ENCODE measurements at places on chromosomes 16 and 17.

DNA sequence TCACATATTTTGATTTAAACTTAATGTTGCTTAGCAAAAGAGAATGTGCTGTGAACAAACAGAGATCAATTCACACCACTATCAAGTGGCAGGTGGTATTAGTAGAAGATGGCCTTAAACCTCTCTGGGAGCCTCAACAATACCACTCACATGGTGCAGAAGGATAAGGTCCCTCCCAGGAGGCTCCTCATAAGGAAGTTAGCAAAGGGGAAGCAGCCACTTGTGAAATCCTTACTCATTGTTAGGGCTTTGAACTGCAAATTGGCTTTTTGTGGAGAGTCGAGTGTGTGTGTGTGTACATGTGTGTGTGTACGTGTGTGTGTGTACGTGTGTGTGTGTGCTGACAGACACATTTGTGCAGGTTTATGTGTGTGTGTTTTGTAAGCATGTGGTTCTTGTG lies 48.9 kb upstream of the ASIC2 start:
- DNase-seq: no peak
- peaks cover 7% of the 10 kb centered on the region for H3K27me3 ChIP-seq
- H3K4me3 ChIP-seq: no peak overlapping the region
- no peaks in the 10 kb centered on the region for H3K36me3 ChIP-seq

- H3K36me3 ChIP-seq: peaks cover 7% of the 10 kb centered on the region
- no peaks in the 10 kb centered on the region for H3K27me3 ChIP-seq
- H3K27ac ChIP-seq: no peak overlapping the region
- no peak for DNase-seq
Observed at GRCh38 chr17:68428498-68429172, 28.7 kb downstream of the WIPI1 start.

DNA sequence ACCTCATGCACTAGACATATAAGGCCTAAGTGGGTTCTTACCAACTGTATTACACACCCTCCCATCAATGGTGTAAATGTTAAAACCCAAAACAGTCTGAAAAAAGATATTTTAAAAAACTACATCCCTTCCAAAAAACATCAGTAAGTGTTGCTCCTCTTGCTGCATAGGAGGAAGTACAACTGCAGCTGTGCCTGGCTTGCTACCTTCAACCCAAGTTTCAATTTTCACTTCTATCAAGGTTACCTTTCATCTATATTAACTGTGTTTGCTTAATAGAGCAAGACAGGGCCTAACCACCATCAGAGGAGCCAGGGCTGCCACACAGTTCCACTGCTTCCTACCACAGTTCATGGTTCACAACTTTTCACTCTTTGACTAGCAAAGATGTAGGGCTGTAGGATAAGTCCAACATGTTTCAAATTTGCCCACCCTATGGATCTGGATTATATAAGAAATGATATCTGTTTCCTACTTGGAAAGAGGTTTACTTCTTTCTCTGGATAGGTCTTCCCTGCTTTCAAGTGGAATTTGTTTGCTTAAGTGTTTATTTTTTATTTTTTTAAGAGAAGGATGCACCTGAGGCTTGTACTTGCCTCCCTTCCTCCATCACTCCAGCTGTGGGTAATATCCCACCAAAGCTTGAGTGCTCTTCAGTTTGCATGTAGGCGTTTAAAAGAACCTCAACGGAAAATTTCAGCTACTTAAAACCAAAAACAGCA lies 56.7 kb downstream of the GRB7 start:
- no peaks in the 10 kb centered on the region for H3K27me3 ChIP-seq
- H3K36me3 ChIP-seq: peaks cover 15% of the 10 kb centered on the region
- H3K27ac ChIP-seq: peak overlapping the region; percentile 53
- H3K4me3 ChIP-seq: no peak overlapping the region

DNA sequence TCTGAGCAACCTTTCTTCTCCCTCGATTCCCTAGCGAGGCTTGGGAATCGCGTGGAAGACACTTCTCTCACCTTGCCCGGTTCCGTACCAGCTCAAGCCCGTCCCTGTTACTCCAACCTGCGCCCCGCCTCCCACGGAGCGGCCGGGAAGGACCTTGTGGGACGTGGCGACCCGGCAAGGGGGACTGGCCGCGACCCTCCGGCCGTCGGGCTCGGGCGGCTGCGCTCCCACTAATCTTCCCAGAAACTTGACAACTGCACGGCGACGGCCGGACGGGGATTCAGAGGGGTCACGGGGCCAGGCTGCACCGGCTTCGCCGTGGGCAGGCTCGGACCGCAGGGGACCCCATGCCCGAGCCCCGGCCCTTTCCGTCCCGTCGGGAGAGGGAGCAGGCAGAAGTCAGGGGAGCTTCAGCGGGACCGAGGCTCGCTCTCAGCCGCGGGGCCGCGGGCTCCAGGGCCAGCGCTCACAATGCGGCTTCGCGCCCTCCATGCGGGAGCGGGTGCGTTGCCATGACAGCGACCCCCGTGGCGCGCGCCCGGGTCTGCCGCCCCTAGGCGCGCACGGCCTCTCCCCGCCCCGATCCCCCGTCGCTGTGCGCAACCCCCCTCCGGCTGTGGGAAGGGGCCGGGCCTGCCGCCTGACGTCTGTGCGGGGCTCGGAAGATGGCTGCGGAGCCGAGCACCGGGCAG lies at the start of gene SGSM2:
Gene SGSM2, plus strand, starts transcription at position 650 of the 692 bp plus-strand sequence. CDS start 188 bp downstream, outside the sequence.
- peaks cover 37% of the 10 kb centered on the region for H3K36me3 ChIP-seq
- peak within 1 kb of the TSS; percentile 70 for H3K27ac ChIP-seq
- H3K27me3 ChIP-seq: no peaks in the 10 kb centered on the region

- no peak overlapping the region for H3K4me3 ChIP-seq
- no peak for DNase-seq
- H3K4me1 ChIP-seq: peaks cover 52% of the 10 kb centered on the region
- no peaks in the 10 kb centered on the region for H3K27me3 ChIP-seq
Observed at GRCh38 chr17:67400193-67400592, 23.1 kb downstream of the PITPNC1 start.

- no peak for DNase-seq
- H3K4me3 ChIP-seq: no peak overlapping the region
- no peaks in the 10 kb centered on the region for H3K27me3 ChIP-seq
- no peak overlapping the region for H3K27ac ChIP-seq
Observed at GRCh38 chr17:58377661-58378060, 25.7 kb upstream of the SUPT4H1 start.

- no peak overlapping the region for H3K4me3 ChIP-seq
- no peak overlapping the region for H3K27ac ChIP-seq
Observed at GRCh38 chr17:59491353-59492090, 73.9 kb upstream of the DHX40 start.

DNA sequence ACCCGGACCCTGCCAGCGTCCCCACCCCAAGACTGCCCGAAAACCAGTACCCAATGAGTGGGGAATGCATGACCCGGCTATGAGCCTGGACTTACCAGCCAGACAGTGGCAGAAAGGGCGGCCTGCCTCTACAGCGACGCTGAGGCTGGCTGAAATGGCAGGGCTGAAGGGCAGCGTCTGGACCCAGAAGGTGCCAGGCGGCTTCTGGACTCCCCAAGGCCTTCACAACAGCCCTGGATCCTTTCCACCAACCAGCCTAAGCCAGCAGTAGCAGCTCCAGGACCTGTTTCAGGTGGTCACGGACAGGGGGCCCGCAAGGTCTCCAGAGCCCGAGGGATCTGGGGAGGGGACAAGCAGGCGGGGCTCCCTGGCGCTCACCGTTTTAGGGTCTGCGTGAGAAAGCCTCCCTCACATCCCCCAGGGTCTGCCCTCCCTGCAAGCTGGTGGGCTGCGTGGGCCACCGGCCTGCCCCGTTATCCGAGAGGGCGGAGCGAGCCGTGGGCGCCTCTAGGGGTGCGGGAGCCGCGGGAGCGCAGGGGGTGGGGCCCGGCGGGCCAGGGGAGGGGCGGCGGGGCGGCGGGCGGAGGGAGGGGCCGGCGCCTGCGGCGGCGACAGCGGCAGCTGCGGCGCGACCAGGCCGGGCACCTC lies at the start of gene RIPOR1:
Gene RIPOR1, plus strand, starts transcription at position 608 of the 648 bp plus-strand sequence. CDS start 9,618 bp downstream, outside the sequence.
- DNase-seq: peak; percentile 41
- H3K4me1 ChIP-seq: peaks cover 35% of the 10 kb centered on the region
- peak within 1 kb of the TSS; percentile 56 for H3K4me3 ChIP-seq
- no peak within 1 kb of the TSS for H3K27ac ChIP-seq

- H3K4me1 ChIP-seq: peaks cover 3% of the 10 kb centered on the region
- H3K36me3 ChIP-seq: no peaks in the 10 kb centered on the region
- peak overlapping the region; percentile 7 for H3K27ac ChIP-seq
Observed at GRCh38 chr16:82192665-82193064, 22.6 kb upstream of the MPHOSPH6 start.

DNA sequence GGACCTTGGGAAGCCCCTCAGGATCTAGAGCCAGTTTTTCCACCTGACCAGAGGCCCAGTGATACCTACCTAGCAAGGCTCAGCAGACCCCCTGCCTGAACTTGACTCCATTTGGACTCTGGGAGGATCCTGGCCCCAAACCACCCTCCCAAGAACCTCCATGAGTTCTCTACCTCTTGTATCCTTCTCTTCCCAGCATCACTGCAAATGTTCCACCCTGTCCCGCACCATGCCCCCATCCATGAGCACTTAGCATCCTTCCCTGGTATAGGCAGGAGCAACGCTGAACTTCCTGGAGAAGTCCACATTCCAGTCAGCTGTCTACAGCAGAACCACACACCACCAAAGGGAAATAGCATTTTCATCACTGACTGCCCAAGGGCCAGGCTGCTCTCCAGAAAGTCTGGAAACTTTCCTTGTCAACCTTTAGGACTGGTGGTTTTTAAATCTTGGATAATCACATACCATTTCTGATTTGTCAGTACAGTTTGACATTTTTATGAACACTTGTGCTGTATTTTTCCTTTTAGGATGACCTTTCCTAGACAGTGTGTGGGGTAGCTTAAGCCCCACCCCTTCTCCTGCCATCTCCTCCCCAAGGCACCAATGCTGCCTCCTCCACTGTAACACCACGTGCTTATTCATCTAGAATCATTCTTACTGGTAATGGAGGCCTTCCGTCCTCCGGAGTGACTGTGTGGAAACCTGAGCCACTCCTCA lies 13.9 kb downstream of the EIF4A3 start:
- no peak overlapping the region for H3K27ac ChIP-seq
- H3K27me3 ChIP-seq: no peaks in the 10 kb centered on the region
- no peak overlapping the region for H3K4me3 ChIP-seq
- H3K36me3 ChIP-seq: peaks cover 53% of the 10 kb centered on the region

- H3K27ac ChIP-seq: no peak overlapping the region
- no peaks in the 10 kb centered on the region for H3K36me3 ChIP-seq
- no peaks in the 10 kb centered on the region for H3K4me1 ChIP-seq
Observed at GRCh38 chr16:51306116-51306515, 155.0 kb upstream of the SALL1 start.

DNA sequence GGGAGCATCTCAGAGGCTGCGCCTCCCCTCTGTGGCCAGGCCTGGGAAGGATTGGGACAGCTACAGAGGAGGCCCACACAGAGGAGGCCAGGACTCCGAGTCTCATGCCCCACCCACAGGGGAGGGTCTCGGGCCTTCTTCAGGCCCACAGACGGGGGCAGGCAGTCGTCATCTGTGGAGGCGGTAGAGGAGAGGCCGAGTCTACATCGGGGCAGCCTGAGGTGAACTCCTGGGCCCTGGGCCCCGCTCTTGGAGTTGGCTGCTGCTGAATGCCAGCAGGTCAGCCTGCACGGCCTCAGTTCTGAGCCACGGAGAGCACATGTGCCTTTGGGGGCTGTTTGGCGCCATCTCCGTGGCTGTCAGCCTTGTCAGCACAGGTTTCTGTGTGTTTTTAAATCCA lies 8.1 kb upstream of the NUDT16L1 start:
- no peak overlapping the region for H3K27ac ChIP-seq
- no peak overlapping the region for H3K4me3 ChIP-seq
- no peaks in the 10 kb centered on the region for H3K27me3 ChIP-seq
- no peak for DNase-seq
- peaks cover 22% of the 10 kb centered on the region for H3K4me1 ChIP-seq

GRCh38 chr16:30446203-30446595 lies 525 bp upstream of the SEPHS2 start:
- H3K27ac ChIP-seq: no peak overlapping the region
- H3K4me1 ChIP-seq: peaks cover 42% of the 10 kb centered on the region
- peak overlapping the region; percentile 83 for H3K4me3 ChIP-seq

- H3K36me3 ChIP-seq: no peaks in the 10 kb centered on the region
- no peak overlapping the region for H3K4me3 ChIP-seq
- H3K27ac ChIP-seq: peak overlapping the region; percentile 92
- peaks cover 81% of the 10 kb centered on the region for H3K4me1 ChIP-seq
Observed at GRCh38 chr17:27475070-27475673, 18.9 kb downstream of the KSR1 start.

DNA sequence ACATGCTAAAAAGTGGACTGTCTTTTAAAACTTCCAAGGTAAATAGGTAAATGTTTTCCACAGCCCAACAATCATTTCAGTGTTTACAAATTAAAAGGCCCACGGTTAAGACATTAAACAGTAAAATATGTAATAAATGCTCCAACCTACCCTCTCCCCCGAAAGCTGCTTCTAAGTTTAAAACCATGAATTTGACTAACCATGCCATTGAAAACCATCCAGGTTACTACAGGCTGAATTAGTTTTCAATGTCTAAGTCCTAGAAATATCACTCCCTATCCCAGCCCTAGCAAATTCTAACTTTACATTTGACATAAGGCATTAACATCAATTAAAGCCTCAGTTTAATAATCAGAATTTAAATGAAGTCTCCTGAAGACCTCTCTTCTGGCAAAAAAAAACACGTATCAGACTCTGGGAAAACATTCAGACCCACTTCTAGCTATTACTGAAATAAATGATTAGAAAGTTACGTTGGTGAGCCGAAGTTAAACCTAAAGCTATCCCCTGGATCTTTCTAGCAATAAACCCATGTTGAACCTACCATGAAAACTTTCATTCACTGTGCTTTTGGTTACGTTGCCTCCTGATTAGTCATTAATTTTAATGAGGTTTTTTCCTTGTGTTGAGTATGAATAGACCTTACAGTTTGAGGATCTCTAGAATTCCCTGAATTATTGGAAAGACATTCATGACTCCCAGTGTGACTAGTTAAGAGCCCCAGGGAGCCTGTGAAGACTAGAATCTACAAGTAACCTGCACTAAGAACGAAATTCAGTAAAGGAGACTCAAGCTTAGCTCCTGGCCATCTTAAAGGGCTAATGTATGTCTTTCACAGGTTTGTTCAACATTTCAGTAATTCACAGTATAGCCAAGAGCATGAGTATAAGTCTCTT lies 1.7 kb upstream of the POLG2 start:
- peaks cover 43% of the 10 kb centered on the region for H3K4me1 ChIP-seq
- peaks cover 59% of the 10 kb centered on the region for H3K36me3 ChIP-seq
- no peak overlapping the region for H3K27ac ChIP-seq
- no peak for DNase-seq
- no peak overlapping the region for H3K4me3 ChIP-seq

DNA sequence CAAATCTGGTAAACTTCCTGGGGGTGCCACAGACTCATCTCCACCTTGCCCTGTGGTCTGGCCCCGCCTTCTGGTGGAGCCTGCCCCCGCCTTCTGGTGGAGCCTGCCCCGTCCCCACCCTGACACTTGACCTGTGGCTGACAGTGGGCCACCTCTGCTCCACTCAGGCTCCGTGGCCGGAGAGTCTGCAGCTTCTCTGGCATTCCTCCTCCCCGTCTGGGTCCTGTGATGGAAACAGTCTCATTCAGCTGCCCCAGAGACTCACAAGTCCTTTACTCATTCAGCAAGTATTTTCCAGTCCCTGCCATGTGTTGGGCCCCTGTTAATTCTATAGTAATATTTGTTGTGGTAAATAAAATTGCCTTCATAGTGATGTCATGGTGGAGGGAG lies 21.0 kb upstream of the G6PC1 start:
- H3K4me1 ChIP-seq: no peaks in the 10 kb centered on the region
- no peak overlapping the region for H3K4me3 ChIP-seq
- no peaks in the 10 kb centered on the region for H3K27me3 ChIP-seq
- no peaks in the 10 kb centered on the region for H3K36me3 ChIP-seq
- no peak overlapping the region for H3K27ac ChIP-seq
- no peak for DNase-seq

GRCh38 chr16:87704754-87705353 lies 60.9 kb downstream of the KLHDC4 start:
- peaks cover 42% of the 10 kb centered on the region for H3K4me1 ChIP-seq
- H3K36me3 ChIP-seq: peaks cover 47% of the 10 kb centered on the region
- no peak for DNase-seq
- no peaks in the 10 kb centered on the region for H3K27me3 ChIP-seq
